ENCODE measurements at places on chromosomes 6 and 20.
A peak's percentile ranks its signal among the peaks of the same experiment; 100 is the strongest.

- peak; percentile 12 for DNase-seq
Measured at GRCh38 chr6:65707126-65707826, at the start of gene EYS. TSS of gene EYS (minus strand) at chr6:65707226. CDS start at chr6:65495410, 211,816 bp downstream.

GRCh38 chr20:25623225-25623735, 534 bp downstream of the NANP start:
- DNase-seq = no peak

GRCh38 chr6:42984924-42985475, 630 bp downstream of the PPP2R5D start:
- no peak for DNase-seq

- DNase-seq = peak; percentile 22
Measured at GRCh38 chr6:13813621-13814175, 659 bp downstream of the MCUR1 start.

- no peak for DNase-seq
Measured at GRCh38 chr20:49976542-49976941, 6.2 kb upstream of the SNAI1 start.

DNA sequence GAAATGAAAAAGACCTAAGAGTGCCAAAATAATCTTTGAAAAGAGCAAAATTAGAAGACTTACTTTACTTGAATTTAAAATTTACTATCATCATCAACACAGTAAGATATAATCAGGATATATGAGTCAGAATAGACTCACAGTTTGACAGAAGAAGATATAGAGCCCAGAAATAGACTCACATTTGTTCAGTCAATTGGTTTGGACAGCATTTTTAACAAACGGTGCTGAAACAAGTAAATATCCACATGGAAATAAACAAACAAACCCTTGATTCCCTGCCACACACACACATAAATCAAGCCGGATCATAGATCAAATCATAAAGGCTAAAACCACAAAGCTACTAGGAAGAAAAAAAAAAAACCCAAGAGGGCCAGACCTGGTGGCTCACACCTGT, 291.1 kb downstream of the ADGRG6 start:
- no peak for DNase-seq

GRCh38 chr6:337805-338368, 45.6 kb downstream of the DUSP22 start:
- no peak for DNase-seq

- no peak for DNase-seq
Measured at GRCh38 chr6:37192666-37193065, 22.7 kb downstream of the PIM1 start.

DNA sequence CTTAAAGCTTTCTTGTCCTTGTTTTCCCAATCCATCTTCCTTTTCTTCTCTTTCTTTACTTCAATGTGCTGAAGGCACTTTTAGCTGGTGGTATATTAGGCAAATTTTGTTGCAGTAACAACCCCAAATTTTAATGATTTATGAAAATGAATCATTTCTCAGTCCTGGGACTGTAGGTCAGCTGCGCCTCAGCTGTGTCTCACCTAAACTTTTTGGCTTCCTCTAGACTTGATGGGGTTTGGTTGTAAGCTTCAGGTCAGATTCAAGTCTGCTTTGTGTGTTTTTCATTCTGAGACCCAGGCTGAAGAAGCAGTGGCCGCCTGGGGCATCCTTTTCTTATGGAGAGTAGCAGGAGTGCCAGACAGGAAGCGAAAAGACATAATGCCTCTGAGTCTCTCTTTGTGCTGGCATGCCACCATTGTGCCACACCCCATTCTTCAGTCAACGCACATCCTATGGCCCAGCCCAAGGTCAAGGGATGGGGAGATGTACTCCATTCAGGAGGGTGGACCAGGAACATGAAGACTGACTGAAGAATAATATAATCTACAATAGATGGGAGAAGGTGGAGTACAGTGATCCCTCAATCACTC, 28.9 kb upstream of the CD83 start:
- no peak for DNase-seq

GRCh38 chr6:166629628-166630027, 2.6 kb upstream of the RPS6KA2 start:
- DNase-seq = no peak

DNA sequence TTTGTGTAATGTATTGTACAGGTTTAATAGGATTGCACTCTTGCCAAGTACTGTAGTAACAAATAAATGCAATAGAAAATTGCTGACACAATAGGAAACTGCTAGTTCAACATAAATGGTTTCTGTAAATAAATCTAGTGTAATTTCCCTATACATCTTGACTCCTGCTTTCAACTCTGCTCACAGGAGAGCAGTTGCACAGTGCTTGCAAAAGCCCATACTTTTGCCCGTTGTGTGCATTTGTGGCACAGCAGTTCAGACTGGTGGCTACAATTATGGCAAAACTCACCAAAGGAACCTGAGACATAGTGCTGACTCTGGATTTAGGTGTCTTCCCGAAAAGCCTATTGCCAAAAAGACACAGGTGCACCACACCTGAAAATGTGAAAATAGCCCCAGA, 953.3 kb upstream of the SLC35B3 start:
- no peak for DNase-seq

GRCh38 chr20:8489094-8489883, 357.2 kb downstream of the PLCB1 start:
- DNase-seq = no peak

- DNase-seq = no peak
Measured at GRCh38 chr6:137878486-137879285, 11.6 kb downstream of the TNFAIP3 start.

GRCh38 chr6:28907394-28907793, 16.4 kb downstream of the TRIM27 start:
- DNase-seq = no peak

- DNase-seq = no peak
Measured at GRCh38 chr20:24612799-24613775, 143.7 kb downstream of the SYNDIG1 start.

DNA sequence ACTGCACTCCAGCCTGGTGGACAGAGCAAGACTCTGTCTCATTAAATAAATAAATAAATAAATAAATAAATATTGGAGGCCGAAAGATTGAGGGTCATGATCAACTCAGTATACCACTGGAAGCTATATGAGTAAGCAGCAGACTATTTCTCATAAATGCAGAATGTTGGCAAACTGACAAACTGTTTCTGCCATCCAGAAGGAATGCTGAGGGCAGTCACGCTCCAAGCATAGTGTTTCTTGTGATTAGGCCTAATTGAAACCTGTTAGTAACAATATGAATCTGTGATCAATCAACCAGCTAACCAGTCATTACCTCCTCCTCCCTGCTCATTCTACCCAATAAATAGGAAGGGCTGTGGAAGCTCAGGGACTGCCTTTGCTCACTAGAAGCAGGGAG, 15.2 kb upstream of the KCNK15 start:
- no peak for DNase-seq

DNA sequence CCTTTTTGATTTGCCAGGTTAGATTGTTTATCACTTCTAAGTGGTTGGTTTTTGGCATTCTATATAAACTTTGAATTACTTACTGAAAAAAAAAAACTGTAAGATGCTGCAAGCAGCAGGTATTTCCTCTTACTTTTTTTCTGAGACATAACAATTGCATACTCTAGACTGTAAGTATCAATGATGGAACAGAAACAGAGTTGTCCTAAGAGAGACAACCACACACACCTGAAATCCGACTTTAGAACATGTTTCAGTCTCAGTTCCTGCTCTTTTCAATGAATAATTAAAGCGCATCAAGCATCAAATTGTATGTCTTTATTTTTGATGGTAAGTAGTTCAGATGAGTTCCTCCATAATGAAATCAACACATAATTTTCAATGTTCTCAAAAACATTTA, 105.3 kb upstream of the KHDRBS2 start:
- no peak for DNase-seq

GRCh38 chr20:38243709-38244020, 16.9 kb downstream of the KIAA1755 start:
- no peak for DNase-seq
